Naive thymus-derived CD4-positive, alpha-beta T cell (primary cell): ENCODE measurements at places on chromosomes 1 and 21. TPM values are rescaled to one million over a fixed set of nuclear protein-coding genes. Genes with fewer than 3 reads are reported as not detected.

- DNase-seq: no peak
- no peak overlapping the region for H3K27ac ChIP-seq
- H3K36me3 ChIP-seq: no peaks in the 10 kb centered on the region
- no peaks in the 10 kb centered on the region for H3K27me3 ChIP-seq
Measured at GRCh38 chr1:97088391-97088790, 366.8 kb downstream of the PTBP2 start.

Gene CSMD2
- total RNA-seq: not detected

- no peak for DNase-seq
- no peak overlapping the region for H3K27ac ChIP-seq
- H3K4me3 ChIP-seq: no peak overlapping the region
- H3K4me1 ChIP-seq: no peaks in the 10 kb centered on the region
- peaks cover 96% of the 10 kb centered on the region for H3K36me3 ChIP-seq
Measured at GRCh38 chr21:32378956-32379355, 13.9 kb downstream of the URB1 start.

- H3K4me3 ChIP-seq: no peak overlapping the region
- H3K36me3 ChIP-seq: no peaks in the 10 kb centered on the region
- peaks cover 37% of the 10 kb centered on the region for H3K4me1 ChIP-seq
- no peak for DNase-seq
- H3K27ac ChIP-seq: no peak overlapping the region
Measured at GRCh38 chr1:223326776-223327175, 37.2 kb downstream of the SUSD4 start.

Gene PCNX2
- 45.1 TPM for total RNA-seq

Gene ALPL
- not detected for total RNA-seq

GRCh38 chr1:84754386-84754703, 64.1 kb upstream of the SSX2IP start:
- H3K36me3 ChIP-seq: no peaks in the 10 kb centered on the region
- no peak overlapping the region for H3K4me3 ChIP-seq
- no peak for DNase-seq

Gene SYT2
- total RNA-seq: not detected

DNA sequence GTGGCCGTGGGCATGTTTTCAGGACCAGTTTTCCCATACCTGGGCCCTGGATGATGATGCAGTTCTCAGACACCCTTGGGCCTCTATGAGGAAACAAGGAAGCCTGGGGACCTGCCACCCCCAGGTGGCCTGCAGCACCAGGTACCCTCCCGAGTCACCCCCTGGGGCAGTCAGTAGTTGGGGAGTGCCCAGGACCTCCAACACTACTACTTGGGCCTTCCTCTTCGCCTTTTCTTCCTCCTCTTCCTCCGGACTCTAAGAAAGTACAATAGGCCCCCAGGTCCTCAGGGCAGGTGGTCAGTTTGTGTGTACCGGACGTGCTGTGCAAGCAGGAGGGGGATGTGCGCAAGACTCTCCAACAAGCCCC, 11.9 kb upstream of the SRARP start:
- no peak overlapping the region for H3K27ac ChIP-seq
- H3K36me3 ChIP-seq: no peaks in the 10 kb centered on the region
- DNase-seq: no peak
- H3K27me3 ChIP-seq: no peaks in the 10 kb centered on the region

Gene IFI44
- 33.2 TPM for total RNA-seq

Gene NFASC
- total RNA-seq: not detected

DNA sequence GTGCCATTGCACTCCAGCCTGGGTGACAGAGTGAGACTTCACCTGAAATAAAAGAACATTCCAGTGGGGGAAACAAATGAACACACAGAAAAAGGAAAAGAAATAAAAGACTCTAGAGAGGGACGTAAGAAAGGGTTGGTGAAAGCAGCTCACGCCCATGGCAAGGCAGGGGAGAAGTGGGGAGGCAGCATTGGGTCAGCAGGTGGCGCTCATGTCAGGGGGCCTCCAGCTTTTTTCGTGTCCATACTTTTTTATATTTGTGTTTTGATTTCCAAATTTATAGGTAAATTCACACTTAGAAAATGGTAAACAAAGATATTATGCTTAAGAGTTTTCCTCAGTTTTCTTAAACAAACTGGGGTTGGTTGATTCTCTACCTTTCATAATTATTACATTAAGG, 45.5 kb downstream of the VPS13D start:
- no peak for DNase-seq
- H3K4me1 ChIP-seq: no peaks in the 10 kb centered on the region
- H3K27me3 ChIP-seq: no peaks in the 10 kb centered on the region
- H3K4me3 ChIP-seq: no peak overlapping the region

DNA sequence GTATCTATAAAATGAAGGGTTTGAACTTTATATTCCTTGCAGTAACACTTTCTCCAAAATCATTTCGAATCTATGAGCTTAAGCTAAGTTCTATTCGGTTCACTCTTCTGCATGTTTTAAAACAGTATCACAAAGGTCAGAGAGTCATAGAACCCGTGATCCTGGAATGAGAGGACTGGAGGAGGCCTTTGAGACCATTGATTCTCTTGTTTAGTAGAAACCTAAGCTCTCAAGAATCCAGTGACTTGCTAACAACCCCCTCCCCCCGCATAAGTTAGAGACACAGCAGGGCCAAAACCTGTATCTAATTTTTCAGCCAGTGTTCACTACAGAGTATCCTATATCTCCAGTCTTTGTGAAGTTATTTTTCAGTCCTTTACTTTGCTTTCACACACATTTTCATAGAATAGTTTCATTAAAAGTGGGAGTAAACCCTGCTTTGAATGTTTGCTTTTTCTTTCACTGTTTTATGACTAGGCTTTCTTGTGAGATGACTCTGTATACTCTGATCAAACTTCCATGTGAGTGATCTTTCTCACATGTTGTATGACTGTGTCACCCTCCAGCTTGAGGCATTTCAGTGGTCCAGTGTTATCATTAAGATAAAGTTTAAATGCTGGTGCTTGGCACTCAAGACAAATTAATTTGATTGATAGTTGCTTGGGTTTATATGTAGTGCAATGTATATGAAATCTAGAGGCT, 275.4 kb upstream of the SGIP1 start:
- H3K27me3 ChIP-seq: no peaks in the 10 kb centered on the region
- no peak overlapping the region for H3K27ac ChIP-seq
- no peaks in the 10 kb centered on the region for H3K36me3 ChIP-seq
- no peak for DNase-seq
- H3K4me1 ChIP-seq: peaks cover 31% of the 10 kb centered on the region

Gene LMNA
- total RNA-seq: 470 TPM

GRCh38 chr1:91821126-91821868, 64.7 kb downstream of the TGFBR3 start:
- H3K27ac ChIP-seq: no peak overlapping the region
- H3K4me3 ChIP-seq: no peak overlapping the region
- H3K36me3 ChIP-seq: no peaks in the 10 kb centered on the region
- no peaks in the 10 kb centered on the region for H3K27me3 ChIP-seq
- H3K4me1 ChIP-seq: no peaks in the 10 kb centered on the region

GRCh38 chr1:147897029-147897752, 5.4 kb upstream of the GJA8 start:
- DNase-seq: no peak
- no peak overlapping the region for H3K27ac ChIP-seq
- no peaks in the 10 kb centered on the region for H3K36me3 ChIP-seq
- no peaks in the 10 kb centered on the region for H3K27me3 ChIP-seq

- H3K36me3 ChIP-seq: peaks cover 49% of the 10 kb centered on the region
- H3K27ac ChIP-seq: no peak overlapping the region
- no peaks in the 10 kb centered on the region for H3K27me3 ChIP-seq
- no peak overlapping the region for H3K4me3 ChIP-seq
Measured at GRCh38 chr1:222634180-222635013, 16.5 kb downstream of the MIA3 start.

DNA sequence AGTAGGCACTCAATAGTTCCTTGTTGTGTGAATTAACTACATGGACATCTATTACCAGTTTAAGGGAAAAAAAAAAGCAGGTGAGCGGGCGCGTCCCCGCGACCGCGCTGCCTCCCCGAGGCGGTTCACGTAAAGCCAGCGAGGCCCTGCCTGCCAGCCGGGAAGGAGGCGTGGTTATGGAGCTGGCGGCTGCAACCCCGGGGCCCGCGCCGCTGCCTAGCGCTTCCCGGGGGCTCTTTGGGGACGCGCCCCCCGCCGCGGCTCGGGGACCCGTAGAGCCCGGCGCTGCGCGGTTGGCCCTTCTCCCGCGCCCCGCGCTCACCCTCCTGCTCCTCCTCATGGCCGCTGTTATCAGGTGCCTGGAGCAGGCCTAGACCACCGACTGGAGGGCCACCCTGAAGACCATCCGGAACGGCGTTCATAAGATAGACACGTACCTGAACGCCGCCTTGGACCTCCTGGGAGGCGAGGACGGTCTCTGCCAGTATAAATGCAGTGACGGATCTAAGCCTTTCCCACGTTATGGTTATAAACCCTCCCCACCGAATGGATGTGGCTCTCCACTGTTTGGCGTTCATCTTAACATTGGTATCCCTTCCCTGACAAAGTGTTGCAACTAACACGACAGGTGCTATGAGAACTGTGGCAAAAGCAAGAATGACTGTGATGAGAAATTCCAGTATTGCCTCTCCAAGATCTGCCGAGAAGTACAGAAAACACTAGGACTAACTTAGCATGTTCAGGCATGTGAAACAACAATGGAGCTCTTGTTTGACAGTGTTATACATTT, 2.6 kb upstream of the CC2D1B start:
- peaks cover 5% of the 10 kb centered on the region for H3K36me3 ChIP-seq
- peak overlapping the region; percentile 47 for H3K27ac ChIP-seq
- peak overlapping the region; percentile 28 for H3K4me3 ChIP-seq

DNA sequence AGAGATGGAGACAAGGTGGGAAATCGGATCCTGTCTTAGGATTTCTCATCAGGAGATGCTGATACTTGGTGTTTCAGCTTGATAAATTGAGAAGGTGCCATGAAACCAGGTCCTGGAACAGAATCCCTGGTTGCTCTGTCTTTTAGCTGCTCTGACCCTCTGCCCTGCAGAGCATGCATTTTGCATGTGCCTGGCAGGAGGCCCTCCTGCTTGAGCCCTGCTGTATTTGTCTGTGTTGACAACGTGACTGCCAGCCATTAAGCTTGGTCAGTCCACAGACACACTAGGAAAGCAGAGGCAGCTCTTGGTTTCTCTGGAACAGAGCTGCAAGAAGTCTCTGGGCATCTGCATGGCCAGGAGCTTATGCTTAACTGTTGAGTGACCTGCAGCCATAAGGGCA, 2.5 kb downstream of the SLC25A44 start:
- no peaks in the 10 kb centered on the region for H3K27me3 ChIP-seq
- H3K36me3 ChIP-seq: peaks cover 31% of the 10 kb centered on the region
- no peak overlapping the region for H3K4me3 ChIP-seq

Gene SPRR2G
- not detected for total RNA-seq

Gene NGF
- not detected for total RNA-seq

DNA sequence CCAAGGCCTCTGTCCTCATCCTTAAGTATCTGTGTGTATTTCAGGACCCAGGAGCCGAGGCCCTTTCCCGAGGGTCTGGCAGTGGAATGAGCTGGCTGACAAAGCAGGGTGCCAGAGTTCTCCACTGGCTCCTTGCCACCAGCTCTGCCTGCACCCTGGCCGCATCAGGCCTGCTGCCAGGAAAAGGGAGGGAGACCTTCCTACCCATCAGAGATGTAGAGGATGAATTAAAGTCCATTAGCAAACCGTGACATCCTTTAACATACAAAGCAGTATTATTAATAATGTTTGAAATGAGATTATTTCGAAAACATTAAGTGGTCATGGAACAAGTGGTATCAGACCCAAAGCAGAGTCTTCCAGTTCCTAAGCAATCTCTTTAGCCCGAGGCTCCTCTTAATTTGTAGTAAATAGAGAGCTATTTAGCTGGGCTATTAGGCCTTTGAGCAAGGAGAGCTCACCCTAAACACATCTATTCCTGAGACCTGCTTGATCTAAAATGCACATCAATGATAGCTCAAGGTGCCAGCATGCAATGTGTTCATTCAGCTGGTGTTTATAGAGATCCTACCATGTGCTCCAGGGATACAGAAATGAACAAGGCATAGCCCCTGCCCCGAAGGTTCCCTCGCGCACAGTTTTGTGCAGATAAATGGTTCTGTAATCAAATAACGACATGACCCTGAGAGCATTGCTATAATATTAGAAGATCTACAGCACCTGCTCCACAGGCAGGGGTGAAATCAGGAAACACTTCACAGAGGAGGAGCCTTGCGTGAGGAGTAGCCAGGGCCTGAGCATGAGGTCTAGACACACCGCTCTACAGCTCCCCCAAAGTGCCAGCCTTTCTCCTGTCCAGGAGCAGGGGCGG, 44.0 kb downstream of the FAM163A start:
- no peak for DNase-seq
- no peak overlapping the region for H3K4me3 ChIP-seq
- no peaks in the 10 kb centered on the region for H3K27me3 ChIP-seq

Gene PYGO2
- 69.5 TPM for total RNA-seq

Gene PDZK1
- 0.17 TPM for total RNA-seq

DNA sequence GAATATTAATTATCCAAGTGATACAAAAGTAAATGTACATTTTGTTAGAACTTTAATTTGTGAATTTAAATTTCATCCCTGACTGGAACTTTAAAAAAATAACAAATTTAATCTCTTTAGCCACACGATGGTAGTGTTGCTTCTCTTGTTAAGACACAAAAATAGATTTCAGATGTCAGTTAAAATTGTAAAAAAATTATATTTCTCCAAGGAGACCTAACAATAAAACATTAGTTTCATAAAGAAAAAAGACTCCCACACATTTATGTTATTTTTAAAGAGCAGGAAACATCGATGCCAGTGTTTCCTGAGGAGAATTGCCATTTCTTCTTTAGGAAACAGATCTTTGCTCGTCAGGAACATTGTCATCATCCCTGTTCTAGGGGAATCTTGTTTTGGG, 74.0 kb upstream of the DEPDC1 start:
- no peaks in the 10 kb centered on the region for H3K27me3 ChIP-seq
- no peaks in the 10 kb centered on the region for H3K4me1 ChIP-seq
- no peak overlapping the region for H3K27ac ChIP-seq
- H3K4me3 ChIP-seq: no peak overlapping the region
- H3K36me3 ChIP-seq: no peaks in the 10 kb centered on the region

DNA sequence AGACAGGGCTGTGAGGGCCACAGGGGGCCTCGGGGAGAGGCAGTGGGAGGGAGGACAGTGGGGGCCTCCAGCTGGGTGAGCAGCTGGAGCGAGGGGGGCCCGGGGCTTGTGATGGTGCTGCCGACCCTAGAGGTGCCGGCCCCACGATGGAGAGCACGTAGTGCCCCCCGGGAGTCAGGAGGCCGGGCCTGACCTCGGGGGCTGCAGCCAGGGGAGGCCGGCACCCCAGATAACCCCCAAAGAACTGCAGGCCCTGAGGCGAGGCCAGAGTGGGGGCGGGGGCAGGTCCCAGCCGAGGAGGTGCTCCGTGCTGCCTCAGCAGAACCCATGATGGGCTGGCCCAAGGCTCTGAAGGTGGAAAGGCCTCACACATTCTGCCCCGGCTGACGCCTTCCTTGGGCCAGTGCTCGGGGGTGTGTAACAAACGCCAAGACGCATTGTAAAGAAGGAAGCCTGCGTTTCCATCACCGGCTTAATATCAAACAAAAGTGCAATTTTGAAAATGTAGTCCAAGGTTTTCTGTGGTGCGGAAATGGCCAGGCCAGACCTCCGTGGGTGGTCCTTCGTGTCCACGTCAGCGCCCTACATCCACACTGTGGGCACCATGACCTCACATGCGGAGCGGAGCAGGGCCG, 55.2 kb downstream of the COL6A1 start:
- H3K27ac ChIP-seq: no peak overlapping the region
- no peaks in the 10 kb centered on the region for H3K4me1 ChIP-seq
- H3K4me3 ChIP-seq: no peak overlapping the region
- no peaks in the 10 kb centered on the region for H3K27me3 ChIP-seq
- DNase-seq: no peak

GRCh38 chr1:159737238-159737916, 23.0 kb upstream of the CRP start:
- no peaks in the 10 kb centered on the region for H3K27me3 ChIP-seq
- no peaks in the 10 kb centered on the region for H3K36me3 ChIP-seq
- DNase-seq: no peak
- no peak overlapping the region for H3K4me3 ChIP-seq
- no peaks in the 10 kb centered on the region for H3K4me1 ChIP-seq
